ENCODE measurements at places on chromosomes 16 and 17.

- DNase-seq: no peak
Measured at GRCh38 chr17:81388091-81388611, 7.1 kb upstream of the BAHCC1 start.

DNA sequence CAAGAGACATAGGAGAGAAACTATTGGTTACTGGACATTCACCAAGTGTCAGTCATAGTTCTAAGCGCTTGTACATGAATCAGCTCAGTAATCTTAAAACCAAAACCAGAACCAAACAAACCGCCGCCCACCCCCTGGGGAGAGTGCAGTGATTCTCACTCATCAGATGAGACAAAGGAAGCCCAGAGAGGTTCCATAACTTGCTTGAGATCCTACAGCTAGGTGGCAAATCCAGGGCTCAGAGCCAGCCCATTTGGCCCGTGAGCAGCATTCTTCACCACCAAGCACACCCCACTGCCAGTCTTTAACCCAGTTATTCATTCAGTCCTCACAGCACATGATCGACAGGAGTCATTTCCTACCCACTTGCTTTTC lies 37.2 kb upstream of the RGS9 start:
- DNase-seq: no peak

DNA sequence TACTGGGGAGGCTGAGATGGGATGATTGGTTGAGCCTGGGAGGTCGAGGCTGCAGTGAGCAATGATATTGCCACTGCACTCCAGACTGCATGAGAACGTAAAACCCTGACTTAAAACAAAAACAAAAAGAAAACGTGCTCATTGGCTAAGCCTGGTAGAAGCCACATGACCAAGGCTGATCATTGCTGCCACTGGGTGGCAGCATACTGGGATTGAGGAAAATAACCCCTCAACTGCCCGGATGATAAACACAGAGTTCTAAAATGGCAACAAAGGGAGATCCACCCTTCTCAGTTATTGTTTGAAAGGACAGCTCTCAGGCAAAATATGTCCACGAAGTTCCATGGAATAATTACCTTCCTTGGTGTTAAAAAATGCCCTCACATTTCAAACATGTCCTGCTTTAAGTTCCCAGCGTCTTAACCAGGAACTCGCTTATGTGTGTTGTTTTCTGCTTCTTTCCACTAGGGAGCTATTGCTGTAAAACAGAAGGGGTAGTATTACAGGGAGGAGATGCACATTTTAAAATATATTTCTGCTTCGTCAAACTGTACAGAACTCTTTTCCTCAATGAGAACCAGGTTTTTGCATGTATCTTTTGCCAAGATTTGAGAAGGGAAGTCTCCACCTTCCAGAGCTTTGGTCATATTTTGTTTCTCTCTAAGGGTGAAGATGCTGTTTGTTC lies 675.3 kb downstream of the MAF start:
- no peak for DNase-seq

- no peak for DNase-seq
Measured at GRCh38 chr17:17041571-17042383, 480 bp upstream of the MPRIP start.

DNA sequence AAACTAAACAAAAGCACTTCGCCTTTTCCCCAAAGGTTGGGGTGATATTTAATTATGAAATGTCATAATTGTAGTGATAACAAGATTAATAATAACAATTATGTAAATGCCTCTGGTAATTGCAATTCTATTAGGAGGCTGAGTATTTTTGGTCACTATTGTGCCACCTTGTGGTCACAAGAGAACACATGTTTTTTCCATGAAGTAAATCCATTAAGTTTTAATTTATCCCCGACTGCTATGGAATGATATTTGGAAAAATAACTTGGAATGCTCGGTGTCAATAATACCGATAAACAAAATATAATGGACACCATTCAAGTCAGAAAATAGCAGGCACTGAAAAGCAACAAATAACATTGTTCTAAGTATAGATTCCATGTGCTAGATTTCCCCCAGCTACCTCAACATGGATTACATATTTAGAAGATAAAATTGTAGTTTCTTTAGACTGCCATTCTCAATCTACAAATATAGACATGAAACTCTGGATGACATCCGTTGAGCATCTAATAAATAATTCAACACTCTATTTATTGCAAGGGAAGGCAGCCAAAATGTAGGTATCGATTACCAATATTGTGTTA lies 25.0 kb upstream of the KCNJ2 start:
- DNase-seq: no peak

DNA sequence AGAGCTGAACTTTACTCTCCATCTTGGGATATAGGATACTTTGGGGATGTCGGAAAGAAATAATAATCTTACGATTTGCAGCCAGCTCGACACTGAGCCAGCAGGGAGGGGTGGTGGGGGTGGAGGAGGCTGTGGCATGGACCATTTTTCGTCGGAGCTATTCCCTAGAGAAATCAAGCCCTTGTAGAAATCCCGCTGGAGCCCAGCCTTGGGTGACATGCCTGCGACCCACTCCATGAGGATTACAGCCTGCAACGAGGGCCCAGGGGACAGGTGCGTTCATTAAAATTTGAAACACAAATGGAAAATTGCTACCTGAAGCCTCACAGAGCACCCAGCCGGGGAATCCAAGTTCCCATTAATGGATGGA lies 82.8 kb upstream of the GSE1 start:
- DNase-seq: no peak

GRCh38 chr16:53817812-53818550 lies 114.0 kb downstream of the FTO start:
- no peak for DNase-seq

DNA sequence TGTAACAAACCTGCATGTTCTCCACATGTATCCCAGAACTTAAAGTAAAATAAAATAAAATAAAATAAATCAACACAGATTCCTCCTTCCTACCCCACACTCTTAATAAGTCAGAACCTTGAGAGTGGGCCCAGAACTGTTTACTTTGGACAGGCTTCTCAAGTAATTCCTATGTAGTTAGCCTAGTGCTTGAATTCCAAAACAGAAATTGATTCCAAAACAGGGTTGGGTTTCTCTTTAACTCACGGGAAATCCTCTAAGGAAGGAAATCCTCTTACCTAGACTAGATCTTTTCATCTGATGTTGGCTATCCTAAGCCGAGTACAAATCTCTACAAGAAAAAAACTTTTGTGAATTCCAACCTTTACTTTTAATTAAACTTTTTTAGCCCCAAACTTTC lies 324.7 kb upstream of the C16orf82 start:
- DNase-seq: no peak

DNA sequence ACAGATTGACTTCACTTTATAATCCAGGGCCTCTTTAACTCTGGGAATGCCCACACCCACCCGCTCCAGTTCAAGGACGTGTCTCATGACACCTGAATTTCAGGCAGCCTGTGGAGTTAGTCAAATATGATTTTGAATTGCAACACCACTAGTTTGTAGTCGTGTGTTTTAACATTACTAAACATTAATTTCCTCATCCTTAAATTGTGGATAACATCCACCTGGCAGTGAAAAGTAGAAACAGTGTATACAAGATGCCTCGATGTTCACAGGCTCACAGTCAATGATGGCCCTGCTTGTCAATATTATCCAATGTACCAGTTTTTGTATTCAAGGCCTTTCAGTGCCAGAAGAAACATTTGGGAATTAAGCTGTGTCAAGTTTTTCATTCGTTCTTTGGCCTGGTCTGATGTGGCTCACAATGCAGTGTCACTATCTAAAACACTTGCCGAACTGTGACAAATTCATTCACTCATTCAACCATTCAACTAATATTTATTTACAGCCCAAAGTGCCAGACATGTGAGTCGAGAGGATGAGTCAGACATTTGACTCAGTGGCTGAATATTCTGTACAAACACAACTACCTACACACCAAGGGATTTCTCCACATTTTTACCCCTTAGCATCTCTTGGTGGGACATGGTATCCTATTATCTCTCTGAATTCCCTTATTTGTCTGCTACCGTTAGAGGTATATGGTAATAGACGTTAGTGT lies 1.4 kb downstream of the MEIOB start:
- DNase-seq: no peak

DNA sequence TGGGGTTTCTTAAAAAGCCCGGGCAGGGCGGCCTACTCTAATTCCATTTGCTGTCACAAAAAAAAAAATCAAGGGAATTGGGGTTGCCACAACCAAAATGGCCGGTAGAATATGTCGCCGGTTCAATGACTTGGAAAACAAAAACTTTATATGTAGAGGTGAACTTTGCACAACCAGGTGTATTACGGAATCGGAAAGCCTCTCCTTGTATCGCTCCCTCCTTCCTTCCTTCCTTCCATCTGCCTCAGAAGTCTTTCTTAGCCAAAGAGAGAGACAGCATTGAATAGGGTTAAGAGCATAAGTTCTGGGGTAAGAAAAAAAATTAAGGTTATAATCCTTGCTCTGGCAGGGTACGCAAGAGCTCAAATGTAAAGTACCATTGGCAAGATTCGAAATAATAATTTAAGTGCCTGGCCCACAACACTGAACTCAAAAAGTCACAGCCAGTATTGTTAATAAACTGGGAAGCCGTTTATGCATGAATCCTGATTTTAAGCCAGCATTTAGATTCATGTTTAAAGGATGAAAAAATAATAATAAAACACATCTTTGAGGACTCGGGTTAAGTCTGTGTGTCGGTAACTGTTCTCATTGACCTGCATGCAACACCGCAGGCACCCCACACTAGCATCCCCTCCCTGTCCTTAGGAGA lies 522 bp upstream of the GLG1 start:
- no peak for DNase-seq

DNA sequence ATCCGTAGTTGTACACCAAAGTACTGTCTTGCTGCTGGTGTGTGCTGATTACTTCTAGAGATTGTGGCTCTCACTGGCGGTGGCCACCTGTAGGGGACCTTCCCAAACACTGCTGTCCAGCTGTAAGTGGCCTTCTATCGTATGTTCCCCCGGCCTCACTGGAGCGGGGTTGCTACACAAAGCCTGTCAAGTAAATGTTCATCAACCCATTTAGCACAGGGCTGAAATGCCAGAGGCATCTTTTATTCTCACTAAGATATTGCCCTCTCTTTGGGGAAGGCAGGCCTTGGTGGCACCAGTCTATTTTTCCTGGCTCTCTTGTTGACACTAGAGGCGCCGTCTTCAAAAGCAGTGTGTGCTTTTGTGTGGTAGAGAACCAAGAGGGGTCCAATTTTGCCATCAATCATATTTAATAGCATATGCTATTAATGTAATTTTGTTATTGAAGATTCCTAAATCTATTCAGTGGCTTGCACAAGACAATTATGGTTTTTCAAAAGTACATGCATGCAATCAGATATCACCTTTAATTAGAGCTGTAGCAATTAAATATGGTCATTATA lies 514.4 kb upstream of the SALL1 start:
- DNase-seq: no peak

DNA sequence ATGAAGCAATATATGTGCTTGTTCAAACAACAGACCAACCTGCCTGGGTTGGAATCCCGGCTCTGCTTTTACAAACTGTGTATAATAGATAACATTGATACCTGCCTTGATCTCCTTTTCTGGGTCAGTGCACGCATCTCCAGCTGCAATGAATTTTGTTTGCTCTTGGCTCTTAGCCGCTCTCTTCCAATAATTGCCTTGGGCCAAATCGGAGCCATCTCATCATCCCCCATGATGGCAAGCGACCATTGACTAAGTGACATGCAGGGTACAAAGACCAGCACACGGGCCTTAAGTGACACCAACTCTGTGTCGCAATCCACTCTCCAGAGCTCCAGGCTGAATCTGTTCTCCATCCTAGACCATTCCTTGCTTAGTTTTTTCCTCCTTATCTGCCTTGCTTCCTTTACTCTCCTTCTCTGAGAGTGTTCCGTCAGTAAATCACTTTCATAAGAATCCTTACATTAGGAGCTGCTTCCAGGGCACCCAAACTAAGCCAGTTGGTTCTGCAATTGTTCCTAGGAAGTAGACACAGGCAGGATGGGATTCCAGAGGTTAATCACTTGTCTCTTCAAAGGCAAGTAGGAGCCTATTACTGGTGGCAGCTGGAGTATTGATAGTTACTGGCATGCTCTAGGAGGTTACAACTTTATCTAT lies 134.2 kb downstream of the ABCA8 start:
- DNase-seq: no peak

GRCh38 chr16:56324406-56324805 lies 100.9 kb downstream of the AMFR start:
- no peak for DNase-seq

- DNase-seq: no peak
Measured at GRCh38 chr17:34412534-34412933, 49.5 kb upstream of the CCL1 start.

DNA sequence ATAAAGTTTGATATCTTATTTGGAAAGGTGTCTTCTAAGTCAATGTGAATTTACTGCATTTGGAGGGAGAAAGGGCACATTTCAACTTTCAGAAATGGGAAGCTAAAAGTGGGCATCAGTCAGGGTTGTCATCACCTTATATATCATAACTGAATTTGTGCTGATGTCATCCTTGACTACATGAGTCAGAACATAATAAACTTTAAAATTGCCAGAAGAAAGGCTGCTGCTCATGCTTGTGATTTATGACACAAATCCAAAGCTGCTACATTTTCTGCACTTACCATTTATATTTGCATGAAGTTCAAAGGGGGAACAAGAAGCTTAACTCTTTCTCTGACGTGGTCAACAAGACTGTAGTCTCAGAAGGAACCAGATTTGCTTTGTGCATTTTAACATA lies 196.6 kb downstream of the UTP18 start:
- no peak for DNase-seq

- no peak for DNase-seq
Measured at GRCh38 chr17:67289181-67289876, 44.3 kb upstream of the HELZ start.

- DNase-seq: no peak
Measured at GRCh38 chr17:37168731-37169353, 206.9 kb upstream of the C17orf78 start.

- DNase-seq: no peak
Measured at GRCh38 chr16:1615761-1616160, 3.6 kb downstream of the CRAMP1 start.

GRCh38 chr16:10931977-10932632 lies 10.2 kb downstream of the DEXI start:
- no peak for DNase-seq

DNA sequence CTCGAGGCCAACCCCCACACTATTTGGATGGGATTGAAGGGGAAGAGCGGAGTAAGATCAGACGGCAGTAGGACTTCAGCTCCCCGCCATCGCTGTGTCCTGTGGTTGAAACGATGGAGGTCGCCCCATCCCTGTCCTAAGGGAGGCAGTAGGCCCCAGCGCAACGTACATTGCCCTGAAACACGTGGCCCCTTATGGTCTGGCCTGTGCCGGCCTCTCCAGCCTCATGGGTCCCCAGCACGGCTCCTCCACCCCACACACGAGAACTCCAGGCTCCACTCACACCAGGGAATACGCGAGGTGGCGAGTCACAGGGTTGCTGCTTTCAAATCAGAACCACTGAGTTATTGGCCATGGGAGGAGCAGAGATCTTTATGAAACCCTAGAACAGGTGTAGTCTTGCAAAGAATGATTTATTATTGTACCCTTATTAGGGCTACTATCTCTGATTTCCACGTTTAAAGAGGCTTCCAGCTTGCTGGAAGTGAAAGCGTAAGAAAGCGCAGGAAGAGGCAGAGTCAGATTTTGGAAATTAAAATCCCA lies 669 bp upstream of the DCTPP1 start:
- DNase-seq: no peak

- DNase-seq: no peak
Measured at GRCh38 chr17:27577884-27578717, 52.9 kb upstream of the LGALS9 start.

All from cortex of kidney (tissue), 1 donor.